ENCODE measurements at places on chromosomes 1 and 21.

GRCh38 chr1:236862219-236862591 is 67.1 kb downstream of the MTR start:
- no peak for DNase-seq

DNA sequence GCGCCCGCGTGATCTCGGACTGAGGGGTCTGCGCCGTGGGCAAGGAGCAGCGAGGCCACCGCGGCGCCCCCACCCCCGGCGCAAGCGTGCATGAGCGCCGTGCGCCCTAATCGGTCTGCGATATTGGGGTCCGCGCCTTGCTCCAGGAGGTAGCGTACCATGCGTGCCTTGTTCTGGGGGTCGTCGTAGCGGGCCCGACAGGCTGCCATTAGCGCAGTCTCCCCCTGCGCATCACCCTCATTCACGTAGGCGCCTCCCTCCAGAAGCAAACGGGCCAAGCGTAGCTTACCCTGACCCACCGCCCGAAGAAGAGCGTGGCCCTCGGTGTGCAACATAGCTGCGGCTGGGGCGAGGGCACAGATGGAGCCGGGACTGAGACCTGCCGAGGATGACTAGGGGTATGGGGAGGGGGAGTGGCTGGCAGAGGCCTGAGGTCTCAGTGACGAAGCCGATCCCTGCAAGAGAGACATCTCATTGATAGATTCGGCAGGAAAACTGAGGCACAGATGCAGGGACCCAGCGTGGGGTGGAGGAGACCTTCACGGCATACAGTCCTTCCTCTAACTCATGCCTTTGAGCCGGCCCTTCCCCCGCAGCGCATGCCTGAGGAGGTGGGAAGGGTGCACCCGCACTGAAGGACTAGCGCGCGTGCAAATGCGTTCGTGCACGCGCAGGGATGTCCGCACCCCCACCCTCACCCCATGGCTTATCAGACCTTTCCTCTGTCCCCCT is 2.8 kb downstream of the ANKRD34A start:
- peak; percentile 66 for DNase-seq

DNA sequence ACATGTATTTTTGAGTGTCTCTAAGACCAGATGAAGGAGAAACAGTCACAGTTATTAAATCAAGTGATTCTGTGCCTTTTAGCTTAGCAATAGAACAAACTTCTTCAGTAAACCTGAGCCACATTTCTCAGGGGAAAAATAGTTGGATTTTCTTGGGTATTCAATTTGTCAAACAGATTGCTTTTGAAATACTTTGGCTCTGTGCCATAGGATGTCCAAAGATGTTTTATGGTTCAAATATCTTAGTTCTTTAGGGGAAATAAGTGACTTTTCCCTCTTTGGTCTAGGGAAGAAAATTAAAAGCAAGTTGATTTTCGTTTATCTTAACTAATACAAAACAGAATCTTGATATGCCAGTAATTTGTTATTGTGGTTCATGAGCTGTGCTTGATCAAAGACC is 125.9 kb downstream of the ATP5PO start:
- no peak for DNase-seq

DNA sequence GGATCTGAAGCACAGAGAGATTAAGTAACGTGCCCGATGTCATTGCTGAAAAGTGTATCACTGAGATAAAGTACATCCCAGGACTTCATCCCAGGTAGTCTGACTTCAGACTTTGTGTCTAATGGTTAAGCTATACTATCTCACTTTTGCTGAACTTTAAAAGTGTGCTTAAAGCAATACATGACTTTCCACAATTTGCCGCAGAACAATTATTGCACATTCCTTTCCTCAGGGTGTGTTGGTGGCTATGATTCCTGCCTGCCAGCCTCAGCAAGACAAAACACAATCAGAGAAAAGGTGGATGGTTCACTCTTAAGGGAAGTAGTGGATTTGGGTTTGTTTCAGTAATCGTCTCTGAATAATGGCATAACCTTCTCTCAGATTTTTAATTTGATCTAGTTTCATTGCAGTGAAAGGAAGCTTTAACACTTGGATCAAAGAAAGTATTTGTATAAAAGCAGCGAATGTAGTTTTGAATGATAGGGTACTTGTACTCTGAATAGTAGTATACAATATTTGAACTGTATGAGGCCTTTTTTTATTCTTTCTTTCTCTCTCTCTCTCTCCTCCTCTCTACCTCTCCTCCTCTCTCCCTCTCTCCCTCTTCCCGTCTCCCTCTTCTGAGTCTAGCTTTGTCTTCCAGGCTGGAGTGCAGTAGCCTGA is 47.0 kb downstream of the CNST start:
- no peak for DNase-seq

- no peak for DNase-seq
These were observed 829.9 kb downstream of the NCAM2 start for GRCh38 chr21:21828130-21828529.

GRCh38 chr1:55302972-55303371 is 87.8 kb upstream of the USP24 start:
- no peak for DNase-seq

Data from natural killer cell (primary cell).